ENCODE measurements at places on chromosomes 13 and 19.

DNA sequence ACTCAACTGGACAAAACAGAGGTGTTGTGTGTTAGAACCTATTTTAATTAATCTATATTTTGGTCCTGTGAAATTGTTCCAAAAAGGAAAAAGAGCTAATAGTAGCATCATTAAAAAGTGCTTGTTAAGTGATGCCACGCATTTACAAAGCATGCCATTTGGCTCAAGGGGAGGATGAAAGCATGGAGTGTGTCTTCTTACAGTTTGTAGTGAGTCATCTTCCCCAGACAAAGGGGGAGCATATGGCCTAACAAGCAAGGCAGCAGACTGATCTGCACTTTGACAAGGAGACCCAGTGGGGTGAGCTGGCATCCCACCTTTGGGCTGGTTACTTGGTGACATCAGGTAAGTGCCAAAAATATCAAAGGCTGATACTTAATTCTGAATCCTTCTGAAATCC lies 297.0 kb downstream of the FGF9 start:
- no peak for DNase-seq

- DNase-seq = no peak
Measured at GRCh38 chr19:51789061-51789795, 5.7 kb upstream of the FPR3 start.

DNA sequence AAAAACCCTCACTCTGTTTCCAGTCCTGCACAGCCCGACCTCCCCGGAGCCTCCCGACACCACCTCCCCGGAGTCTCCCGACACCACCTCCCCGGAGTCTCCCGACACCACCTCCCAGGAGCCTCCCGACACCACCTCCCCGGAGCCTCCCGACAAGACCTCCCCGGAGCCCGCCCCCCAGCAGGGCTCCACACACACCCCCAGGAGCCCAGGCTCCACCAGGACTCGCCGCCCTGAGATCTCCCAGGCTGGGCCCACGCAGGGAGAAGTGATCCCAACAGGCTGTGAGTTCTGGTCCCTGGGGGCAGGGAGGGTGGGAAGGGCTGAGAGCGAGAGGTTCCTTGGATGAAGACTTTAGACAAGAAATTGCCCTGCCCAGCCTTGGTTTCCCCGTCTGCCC lies 5.4 kb downstream of the MADCAM1 start:
- DNase-seq = no peak

DNA sequence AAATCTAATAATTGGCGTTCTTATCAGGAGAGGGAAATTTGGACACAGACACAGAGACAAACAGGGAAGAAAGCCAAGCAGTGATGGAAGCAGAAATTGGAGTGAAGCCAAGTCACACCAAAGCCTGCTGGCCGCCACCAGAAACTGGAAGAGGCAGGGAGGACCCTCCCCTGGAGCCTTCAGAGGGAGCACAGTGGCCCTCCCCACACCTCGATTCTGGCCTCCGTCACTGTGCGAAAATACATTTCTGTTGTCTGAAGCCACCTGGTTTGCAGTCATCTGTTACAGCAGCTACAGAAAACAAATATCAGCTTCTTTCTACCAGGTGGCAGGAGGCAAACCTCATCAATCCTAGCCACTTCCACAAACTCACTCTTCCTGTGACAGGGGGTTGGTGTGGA lies 8.3 kb upstream of the TLE6 start:
- no peak for DNase-seq

DNA sequence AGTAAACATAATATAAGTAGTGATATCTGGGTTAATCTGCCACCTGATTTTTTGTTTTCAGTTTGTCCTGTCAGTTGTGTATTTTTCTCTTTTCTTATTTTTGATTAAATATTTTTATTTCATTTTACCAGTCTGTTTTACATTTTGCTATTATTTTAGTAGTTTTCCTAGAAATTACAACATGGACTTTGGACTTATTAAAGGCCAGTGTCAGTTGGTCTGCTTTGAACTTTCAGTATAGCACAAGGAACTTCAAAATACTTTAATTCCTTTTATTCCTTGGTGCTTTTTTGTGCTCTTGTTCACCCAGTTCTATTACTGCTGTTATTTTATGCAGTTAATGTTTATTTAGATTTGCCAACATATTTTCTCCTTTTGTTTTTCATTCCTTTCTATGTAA lies 149.6 kb downstream of the PDS5B start:
- DNase-seq = no peak

- no peak for DNase-seq
Measured at GRCh38 chr13:95387733-95388207, 86.5 kb upstream of the ABCC4 start.

- DNase-seq = no peak
Measured at GRCh38 chr13:56378566-56378965, 762.2 kb upstream of the PRR20A start.

GRCh38 chr19:17929056-17929455 lies 3.8 kb upstream of the CCDC124 start:
- DNase-seq = no peak

DNA sequence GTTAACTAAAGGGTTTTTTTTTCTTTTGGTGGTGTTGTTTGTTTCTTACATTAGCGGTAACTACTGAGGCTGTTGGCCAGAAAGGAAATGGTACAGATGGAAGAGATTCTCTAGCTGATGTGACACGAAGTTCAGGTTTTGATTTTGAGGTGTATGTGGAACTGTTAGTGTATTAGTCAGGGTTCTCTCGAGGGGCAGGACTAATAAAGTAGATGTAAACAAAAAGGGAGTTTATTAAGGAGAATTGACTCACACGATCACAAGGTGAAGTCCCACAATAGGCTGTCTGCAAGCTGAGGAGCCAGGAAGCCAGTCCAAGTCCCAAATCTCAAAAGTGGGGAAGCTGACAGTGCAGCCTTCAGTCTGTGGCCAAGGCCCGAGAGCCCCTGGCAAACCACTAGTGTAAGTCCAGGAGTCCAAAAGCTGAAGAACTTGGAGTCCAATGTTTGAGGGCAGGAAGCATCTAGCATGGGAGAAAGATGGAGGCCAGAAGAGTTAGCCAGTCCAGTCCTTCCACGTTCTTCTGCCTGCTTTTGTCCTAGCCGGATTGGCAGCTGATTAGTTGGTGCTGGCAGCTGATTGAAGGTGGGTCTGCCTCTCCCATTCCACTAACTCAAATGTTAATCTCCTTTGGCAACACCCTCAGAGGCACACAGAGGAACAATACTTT lies 577.6 kb downstream of the EFNB2 start:
- DNase-seq = no peak

DNA sequence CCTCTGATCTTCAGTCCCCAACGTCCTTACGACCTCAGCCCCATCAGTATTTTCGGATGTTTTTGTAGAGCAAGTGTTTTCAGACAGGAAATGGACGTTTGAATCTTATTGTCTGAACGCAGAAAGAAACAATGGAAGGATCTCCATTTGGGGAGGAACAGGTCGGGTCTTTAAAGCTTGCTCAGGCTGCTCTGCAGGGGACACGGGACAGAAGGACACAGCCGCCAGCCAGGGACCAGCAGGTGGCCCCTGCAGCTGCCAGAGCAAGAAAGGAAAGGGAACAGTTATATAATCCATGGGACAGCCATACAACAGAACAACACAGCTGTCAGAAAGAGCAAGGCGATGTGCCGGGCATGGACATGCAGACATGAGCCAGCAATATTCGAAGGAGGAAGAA lies 18.5 kb upstream of the IGLON5 start:
- DNase-seq = no peak

DNA sequence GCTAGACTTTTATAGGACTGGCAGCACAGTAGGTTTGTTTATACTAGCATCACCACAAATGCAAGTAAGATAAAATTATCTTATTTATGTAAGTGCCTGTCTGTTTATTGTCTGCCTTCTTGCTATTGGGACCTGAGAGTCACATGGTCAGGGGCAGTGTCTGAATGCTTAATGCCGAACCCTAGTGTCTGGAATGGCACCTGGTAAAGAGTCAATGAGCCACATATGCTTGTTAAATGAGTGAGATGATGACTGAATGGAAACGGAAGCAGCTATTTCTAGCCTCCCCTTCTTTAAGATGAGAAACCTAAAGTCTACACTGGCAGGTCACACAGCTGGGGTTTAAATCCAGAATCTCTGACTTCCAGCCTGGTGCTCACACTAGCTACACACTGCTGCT lies 92.2 kb downstream of the STOML3 start:
- DNase-seq = no peak

GRCh38 chr19:46551164-46551563 lies 50.0 kb upstream of the CALM3 start:
- DNase-seq = no peak

DNA sequence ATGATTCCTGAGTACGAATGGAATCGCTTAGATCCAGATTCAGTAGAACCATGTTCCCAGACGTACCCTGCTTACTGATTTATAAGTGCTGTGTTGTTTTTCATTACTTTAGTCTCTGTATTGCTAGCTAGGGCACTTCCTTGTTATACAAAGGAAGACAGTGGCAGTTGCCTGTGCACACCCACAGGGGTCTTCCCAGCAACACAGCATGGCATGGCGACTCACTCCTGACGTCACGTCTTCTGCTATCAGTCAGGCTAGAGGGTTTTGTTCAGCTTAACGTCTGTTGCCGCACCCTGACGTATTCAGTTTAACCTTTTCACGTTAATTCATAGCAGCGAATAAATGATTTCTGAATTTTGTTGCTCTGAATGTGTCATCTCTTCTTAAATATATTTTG lies 295.1 kb downstream of the MYO16 start:
- no peak for DNase-seq

DNA sequence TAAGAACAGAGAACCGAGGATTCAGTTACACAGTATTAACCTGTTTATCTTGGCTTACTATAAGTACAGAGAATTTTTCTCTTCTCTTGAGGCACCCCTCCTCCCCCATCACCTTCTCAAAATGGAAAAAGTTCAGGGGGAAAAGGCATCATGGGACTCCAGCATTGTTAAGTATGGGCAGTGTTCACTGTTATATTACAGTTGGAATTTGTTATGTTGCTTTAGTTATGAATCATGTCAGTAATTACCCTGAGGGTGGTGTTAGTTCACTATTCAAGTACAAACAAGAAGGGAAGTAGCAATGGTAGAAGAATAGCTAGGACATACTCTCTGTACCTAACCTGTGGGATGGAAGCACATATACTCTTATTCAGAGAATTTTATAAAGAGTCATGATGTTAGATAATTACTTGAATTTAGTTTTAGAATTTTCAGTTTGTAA lies 12.0 kb downstream of the LPAR6 start:
- no peak for DNase-seq
